ENCODE measurements at places on chromosomes 2 and 18.
A peak's percentile ranks its signal among the peaks of the same experiment; 100 is the strongest.

GRCh38 chr2:224268441-224268840, 133.5 kb downstream of the FAM124B start:
- no peak for DNase-seq

DNA sequence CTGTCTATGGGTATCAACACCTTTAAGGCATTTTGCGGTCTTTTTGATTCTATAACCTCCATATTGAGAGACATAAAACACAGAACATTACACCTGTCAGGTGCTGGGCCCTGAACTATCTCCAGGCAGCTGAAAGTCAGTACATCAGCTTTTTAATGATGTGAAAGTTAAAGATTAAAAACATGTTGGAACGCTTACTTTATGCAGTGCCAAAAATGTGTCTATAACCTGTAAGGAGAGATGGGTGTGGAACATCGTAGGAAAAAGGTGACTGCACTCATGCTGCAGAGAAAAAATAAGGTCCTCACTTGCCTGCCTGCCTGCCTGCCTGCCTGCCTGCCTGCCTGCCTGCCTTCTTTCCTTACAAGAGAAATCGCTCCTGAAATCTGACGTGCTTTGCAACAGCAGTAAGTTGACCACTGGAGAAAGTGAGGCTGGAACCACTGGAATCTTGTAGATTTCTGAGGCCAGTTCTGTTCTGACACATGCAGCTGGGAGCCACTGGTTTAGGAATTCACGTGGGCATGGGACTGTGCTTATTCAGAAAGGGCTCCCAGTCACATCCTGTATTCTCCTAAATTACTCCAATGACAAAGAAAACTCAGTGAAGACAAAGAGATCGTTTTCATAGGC, 34.1 kb downstream of the BCL11A start:
- DNase-seq = no peak

DNA sequence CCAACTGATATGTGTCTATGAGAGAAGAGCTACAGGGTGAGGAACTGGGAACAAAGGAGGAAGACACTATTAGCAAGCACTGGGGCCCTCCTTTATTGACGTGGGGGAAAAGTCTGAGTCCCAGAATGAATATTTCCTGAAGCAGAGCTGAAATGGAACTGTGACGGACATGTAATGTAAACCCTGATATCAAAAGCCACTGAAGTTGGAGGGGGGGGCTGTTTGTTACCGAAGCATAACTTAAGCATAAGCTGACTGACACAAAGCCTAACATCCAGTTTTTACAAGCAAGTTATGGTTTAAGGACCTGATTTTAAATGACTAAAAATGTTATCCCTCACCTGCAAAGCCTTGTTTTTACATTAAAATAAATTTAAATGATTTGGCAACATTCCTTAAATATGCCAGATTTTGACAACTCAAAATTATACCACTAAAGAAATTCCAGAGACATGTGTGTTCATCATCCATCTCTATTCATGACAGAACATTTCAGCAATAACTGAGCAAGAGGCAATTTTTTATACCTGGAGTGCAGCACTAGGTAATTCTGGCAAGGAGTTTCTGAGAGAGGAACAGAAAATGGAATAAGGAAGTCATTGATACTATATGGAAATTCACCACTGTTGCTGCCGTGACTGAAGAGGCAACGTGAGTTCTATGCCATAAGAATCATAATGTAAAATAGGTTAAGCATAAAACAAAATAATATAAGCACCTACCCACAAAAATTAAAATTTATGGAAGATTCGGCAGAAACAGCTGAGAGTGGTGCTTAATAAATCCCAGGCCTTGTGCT, 186.0 kb downstream of the AFF3 start:
- DNase-seq = no peak

- no peak for DNase-seq
Measured at GRCh38 chr18:58032233-58032632, 11.8 kb upstream of the NEDD4L start.

DNA sequence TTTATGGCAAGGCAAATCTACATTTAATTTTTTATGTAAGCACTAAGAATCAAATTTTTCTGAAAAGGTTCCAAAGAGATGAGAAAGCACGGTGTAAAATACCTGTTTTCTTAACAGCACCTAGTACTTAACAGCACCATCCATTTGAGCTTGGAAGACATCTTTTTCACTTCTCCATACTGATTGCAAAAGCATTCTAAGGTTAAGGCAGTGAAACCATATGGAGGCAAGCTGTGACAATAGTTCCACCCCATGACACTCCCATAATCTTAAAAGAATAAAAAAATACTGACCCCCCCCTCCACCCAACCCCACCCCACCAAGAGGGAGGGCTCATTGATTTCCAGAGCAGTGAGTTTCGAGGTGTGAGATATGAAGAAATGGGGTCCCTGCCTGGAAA, 60.6 kb downstream of the ZCCHC2 start:
- DNase-seq = no peak

DNA sequence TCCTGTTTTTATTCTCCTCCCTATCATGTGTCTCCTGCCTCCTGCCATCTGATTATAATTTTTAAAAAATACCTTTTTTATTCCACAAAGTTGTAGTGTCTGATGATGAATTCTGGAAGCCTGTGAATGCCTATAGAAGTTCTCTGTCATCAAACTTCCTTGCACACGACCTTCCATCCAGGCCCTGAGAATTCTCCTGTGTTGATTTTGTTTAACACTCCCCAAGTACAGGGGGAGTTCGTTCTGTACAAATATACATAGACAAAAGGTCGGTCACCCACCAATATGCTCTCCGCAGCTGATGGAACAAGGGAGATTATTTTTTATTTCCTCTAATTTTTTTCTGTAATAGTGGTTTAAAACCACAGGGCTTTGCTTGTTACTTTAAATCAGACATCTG, 232.5 kb downstream of the PIEZO2 start:
- no peak for DNase-seq

DNA sequence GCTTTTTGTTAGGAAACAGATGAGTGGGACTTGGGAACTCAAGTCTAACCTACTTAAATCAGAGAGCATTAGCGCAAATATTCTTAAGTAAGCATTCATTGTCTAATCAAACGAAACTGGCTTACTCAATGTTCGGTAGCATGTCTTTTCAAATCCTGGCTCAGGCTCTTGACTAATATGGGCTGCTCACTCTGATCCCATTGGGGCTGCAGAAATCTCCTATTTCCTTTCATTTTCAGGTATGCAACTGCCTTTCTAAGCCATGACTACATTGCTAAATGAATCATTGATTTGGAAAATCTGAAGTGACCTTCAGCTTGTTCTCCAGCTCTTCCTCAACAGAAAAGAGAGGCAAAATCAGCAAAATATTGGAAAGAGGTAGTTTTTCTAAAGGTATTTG, 2084.4 kb upstream of the PIK3C3 start:
- no peak for DNase-seq

DNA sequence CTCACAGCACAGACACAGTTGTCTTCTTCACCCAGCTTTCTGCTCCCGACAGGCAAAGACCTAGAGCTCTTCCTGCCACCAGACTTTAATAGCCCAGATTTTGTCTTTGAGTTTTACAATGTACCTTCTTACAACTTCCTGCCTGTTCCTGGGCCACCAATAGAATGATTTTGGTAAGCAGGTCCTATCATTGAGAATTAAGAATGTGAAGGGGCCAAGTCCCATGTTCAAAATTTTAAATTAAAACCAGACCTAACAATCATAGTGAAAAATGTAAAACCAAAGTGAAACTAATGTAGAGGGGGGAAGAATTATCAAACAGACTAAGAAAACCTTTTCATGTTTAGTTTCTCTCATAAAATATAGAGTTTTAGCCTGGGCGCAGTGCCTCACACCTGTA, 72.8 kb downstream of the SP3 start:
- DNase-seq = no peak

- no peak for DNase-seq
Measured at GRCh38 chr18:75267643-75268363, 57.2 kb downstream of the TSHZ1 start.

GRCh38 chr2:47269316-47270232, 114.5 kb upstream of the STPG4 start:
- DNase-seq = peak; percentile 87

DNA sequence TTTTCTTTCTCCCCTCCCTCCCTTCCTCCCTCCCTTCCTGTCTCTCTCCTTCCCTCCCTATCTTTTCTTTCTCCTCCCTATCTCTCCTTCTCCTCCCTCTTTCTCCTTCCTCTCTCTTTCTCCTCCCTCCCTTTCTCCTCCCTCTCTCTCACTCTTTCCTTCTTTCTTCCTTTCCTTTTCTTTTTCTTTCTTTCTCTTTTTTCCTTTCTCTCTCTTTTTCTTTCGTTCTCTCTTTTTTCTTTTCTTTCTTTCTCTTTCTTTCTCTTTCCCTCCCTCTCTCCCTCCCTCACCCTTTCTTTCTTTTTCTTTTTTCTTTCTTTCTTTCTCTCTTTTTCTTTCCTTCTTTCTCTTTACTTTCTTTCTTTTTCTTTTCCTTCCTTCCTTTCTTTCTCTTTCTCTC, 169.7 kb upstream of the LINC00305 start:
- DNase-seq = no peak

DNA sequence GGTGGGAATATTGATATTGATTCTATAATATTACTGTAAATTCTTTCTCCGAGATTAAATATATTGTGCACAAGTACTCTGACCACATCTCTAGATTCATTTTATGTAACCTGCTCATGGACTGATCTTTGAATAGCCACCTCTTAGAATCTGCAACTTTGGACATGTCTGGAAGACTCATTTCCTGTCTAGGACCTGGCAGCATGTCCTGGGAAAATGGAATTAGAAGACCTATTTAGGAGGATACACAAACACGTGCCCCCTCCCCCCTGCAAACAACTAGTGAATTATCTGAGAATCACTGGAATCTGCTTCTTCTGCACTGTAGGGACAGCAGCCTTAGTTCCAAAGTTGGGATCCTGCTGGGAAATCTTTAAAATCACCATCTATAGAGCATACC, 94.1 kb downstream of the UBE2E3 start:
- no peak for DNase-seq

Measured in HTR-8/SVneo (cell line).